ENCODE measurements at places on chromosomes 5 and 9.
A peak's percentile ranks its signal among the peaks of the same experiment; 100 is the strongest.

DNA sequence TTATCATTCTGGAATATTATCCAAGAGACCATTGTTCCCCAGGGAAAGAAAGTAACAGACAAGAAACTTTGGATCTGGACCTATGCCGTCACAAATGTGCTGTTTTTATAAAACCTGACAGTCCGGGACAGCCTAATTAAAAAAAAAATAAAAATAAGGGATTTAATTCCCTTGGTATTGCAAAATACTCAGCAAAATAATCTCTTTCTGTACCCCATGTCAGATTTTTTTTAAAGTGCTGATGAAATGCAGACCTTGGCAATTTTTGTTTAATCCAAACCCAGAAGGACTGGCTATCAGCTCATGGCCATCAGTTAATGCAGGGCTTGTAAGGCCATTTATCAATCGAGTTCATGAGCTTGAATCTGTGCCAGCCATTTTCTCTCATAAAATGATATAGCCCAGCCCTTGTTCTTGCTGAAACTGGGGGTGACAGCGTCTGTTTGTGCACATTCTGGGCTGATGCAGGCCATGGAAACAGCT, 162.7 kb upstream of the S1PR3 start:
- DNase-seq: no peak

DNA sequence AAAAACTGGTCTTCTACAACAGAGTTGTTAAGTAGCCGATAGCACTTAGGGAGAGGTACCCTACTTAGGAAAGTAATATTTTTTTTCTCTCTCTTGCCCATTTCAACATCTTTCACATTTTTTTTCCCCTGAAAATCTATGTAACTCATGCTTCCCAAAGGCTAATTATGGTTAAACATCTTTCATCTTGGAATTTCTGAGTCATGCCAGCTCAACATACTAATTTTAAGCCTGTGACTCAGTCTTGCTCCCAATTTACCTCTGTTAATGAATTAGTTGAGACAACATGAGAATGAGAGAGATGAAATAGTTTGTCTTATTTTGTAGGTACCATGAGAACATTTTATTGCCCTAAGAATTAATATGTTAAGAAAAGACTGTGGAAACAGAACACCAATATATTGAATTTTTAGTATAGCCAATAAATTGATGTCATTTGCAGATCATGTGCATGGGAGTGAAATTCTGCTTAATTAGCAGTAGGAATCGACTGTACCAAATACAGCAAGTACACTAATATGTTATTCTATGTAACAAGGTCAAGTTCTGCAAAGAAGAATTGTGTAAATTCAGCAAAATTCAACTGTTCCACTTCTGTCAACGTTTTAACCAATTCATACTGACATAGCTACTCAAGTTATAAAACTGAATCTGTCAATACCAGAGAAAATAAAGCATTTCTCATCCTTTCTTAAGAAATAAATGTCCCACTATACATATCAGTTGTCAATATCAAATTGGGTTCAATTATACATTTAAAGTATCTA, 550.0 kb downstream of the PTPRD start:
- no peak for DNase-seq

DNA sequence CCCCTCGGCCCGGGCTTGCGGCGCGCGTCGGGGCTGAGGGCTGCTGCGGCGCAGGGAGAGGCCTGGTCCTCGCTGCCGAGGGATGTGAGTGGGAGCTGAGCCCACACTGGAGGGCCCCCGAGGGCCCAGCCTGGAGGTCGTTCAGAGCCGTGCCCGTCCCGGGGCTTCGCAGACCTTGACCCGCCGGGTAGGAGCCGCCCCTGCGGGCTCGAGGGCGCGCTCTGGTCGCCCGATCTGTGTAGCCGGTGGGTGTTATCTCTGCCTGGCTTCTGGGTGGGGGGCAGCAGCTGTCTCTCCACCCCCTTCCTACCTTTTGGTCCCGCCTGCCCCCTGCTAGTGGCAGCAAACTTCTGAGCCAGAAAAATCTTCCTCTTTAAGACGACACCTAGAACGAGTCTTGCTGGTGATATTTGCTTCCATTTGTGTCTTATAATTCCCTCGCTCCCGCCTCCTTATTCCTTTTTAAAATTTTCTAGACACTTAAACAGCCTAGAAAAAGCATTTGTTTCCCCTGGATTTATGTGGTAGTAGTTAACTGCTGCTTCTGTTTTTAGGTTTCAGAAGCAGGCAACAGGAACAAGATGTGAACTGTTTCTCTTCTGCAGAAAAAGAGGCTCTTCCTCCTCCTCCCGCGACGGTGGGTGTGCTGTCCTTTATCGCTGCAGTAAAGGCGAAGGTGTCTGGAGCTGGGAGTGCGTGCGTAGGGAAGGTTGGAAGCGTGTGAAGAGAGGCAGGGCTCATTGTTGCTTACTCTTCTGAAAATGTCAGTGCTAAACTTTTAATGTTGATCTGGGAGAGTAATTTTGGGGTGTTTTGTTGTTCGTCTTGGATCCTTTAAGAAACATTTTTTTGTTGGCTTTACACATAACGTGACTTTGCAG, 554 bp downstream of the JAK2 start:
- DNase-seq: peak; percentile 7

DNA sequence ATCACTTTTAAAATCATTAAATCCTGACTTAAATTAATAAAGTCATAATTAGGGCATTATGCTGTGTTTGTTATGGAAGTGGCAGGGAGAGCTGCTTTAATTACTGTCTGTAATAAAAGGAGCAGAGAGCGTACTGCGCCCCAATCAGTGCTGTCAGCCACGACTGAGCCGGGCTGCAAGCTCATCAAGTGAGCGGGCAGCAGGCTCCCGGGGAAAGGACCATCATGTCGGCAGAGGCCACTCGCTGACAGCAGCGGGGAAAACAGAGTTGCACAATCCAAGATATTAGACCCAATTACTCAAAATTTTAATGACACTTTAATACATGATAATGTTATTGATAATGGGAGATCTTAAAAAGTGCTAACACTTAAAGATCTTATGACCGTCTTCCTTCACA, 181.6 kb downstream of the AP3B1 start:
- no peak for DNase-seq

DNA sequence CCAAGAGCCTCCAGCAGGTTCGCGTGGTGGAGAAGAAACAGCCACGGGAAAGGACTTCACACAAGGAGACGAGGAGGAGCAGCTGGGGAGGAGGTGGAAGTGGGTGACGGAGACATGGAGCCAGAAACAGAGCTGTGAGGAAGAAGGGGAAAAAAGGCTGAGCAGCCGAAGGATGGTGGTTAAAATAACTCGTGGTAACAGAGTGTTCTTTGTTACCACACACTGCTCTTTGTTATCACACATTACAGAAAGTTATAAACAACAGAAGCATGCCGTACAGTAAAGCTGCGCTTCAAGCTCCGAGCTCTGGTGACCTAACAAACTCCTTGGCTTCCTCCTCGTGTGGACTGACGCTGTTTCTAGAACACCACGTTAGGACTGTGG, 215.4 kb downstream of the GLIS3 start:
- no peak for DNase-seq

- no peak for DNase-seq
Measured at GRCh38 chr5:156640691-156641241, 209.3 kb upstream of the PPP1R2B start.

DNA sequence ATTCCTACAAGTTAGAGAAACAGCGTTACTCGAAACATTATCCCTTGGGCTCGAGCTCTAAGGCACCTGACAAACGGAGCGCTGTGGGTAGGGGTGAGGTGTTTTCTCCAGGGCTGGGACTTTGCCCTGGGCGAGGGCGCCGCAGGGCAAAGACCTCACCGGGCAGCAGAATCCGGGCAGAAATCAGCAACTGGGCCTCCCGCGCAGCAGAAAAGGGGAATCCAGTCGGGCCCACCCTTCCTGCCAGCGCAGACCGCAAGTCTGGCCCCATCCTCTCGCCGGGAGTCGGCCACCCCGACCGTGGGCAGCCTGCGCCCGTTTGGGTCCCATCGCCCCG, 430 bp upstream of the MSH3 start:
- DNase-seq: peak; percentile 7
